ENCODE measurements at places on chromosomes 2 and 18.
A peak's percentile ranks its signal among the peaks of the same experiment; 100 is the strongest.

DNA sequence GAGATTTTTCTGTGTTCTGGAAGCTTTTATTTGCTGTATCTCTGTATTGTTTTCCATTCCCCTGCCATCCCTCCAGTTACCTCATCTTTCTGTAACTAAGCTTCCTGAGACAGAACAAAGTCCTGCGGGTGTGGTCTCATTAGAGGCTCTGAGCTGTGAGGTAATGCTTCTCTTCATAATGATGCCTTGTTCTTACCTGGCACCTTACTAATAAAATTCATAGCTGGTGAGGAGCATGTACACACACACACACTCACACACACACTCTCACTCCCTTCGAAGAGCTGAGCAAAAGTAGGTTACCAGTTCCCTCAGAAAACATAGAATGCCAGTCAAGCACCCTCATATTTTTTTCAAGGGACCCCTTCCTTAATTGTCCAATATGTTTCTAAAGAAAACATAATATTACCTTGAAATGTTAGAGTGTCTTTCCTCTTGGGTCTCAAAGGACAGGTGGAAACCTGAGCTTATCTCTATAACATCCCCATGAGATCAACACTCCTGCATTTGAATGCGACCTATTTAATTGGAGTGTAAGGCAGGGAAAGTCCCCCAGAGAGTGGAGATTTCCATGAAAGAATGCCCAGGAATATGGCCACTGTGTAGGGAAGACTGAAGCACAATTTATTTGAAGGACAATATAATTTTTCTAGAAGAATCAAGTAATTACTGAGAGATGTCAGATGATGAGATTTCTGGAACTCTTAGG, 161.6 kb upstream of the NCK2 start:
- no peak for DNase-seq

DNA sequence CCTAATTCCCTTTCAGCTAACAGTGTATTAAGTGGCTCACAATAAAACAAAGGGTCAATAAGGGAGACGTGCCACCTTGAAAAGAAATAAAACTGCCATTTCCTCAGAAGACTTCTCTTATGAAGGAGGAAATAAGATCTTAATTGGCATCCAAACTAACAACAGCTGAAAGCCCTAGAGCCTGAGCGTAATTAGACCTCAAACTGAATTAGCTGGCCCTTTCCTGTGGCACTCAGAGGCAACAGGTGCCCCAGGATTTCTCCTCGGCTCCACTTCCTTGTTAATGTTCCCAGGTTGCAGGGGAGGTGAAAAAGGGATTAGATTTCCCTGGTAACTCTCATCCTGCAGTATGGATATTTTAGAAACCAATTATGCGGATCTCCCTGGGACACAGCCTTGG, 804.3 kb downstream of the DCDC2C start:
- peak; percentile 29 for DNase-seq

DNA sequence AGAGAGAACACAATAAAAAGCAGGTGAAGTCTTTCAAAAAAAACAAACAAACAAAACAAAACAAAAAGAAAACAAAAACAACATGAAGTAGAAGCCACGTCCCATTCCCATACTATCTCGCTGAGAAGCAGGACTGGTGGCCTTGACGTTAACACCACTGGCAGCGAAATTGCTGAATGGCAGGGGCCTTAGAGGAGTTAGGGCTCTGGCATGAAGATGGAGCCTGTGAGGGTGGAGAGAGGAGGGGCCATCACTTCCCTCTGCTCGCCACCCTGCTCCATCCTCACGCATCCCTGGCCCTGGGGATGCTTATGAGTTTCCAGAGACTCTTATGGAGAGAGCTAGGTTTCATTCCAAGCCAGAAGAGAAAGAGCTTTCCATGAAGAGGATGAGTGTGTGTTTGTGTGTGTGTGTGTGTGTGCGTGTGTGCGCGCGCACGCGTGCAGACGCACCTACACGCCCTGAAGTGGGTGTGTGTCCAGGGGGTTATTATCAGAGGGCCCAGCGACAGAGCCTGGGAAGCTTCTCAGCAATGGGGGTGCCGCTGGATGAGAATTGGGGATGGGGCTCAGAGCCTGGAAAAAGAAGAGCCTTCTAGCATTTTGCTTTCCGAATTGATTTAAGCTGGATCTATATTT, 20.4 kb upstream of the IMPA2 start:
- no peak for DNase-seq

GRCh38 chr2:134362740-134363139, 108.9 kb downstream of the MGAT5 start:
- no peak for DNase-seq

Measured in NCI-H187 treated with DMSO at 0.1 percent for 48 hours (cell line).